ENCODE measurements at places on chromosomes 16 and 17.
A peak's percentile ranks its signal among the peaks of the same experiment; 100 is the strongest.

DNA sequence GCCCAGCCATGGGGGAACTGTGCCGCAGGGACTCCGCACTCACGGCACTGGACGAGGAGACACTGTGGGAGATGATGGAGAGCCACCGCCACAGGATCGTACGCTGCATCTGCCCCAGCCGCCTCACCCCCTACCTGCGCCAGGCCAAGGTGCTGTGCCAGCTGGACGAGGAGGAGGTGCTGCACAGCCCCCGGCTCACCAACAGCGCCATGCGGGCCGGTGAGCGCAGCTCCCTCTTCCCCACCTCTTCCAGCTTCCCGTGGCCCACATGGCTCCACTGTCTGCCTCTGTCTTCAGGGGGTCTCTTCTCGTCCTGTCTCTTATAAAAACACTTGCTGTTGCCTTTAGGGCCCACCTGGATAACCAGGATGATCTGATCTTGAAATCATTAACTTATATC, 11.6 kb downstream of the CARD14 start:
- no peak for DNase-seq

DNA sequence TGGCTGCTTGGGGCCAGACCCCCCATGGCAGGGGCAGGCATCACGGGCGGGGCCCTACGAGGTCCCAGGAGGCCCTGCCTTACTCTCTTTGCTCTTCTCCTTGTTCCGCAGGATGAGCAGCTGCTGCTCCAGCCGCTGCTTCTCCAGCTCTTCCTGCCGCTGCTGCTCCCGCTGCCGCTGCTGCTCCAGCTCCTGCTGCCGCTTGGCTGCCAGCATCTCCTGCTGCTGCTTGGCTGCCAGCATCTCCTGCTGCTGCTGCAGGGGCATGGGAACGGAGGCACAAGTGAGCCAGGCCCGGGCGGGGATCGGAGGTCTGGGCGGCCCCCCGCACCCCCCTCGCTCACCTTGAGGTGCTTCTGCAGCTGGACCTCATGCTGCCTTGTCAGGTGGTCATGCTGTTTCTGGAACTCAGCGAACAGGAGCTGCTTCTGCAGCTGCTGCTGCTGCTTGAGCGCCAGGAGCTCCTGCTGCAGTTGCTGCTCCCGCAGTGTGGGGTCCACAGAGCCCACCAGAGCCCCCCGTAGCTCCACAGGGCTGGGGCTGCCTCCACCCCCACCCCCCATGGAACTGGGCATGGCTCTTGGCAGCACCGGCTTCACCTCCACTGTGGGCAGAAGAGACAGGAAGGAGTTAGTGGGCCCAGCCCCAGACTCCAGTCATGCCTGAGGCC, 22.8 kb downstream of the G6PC3 start:
- DNase-seq, result no peak

- no peak for DNase-seq
Measured at GRCh38 chr17:15954222-15954621, 9.3 kb downstream of the ADORA2B start.

DNA sequence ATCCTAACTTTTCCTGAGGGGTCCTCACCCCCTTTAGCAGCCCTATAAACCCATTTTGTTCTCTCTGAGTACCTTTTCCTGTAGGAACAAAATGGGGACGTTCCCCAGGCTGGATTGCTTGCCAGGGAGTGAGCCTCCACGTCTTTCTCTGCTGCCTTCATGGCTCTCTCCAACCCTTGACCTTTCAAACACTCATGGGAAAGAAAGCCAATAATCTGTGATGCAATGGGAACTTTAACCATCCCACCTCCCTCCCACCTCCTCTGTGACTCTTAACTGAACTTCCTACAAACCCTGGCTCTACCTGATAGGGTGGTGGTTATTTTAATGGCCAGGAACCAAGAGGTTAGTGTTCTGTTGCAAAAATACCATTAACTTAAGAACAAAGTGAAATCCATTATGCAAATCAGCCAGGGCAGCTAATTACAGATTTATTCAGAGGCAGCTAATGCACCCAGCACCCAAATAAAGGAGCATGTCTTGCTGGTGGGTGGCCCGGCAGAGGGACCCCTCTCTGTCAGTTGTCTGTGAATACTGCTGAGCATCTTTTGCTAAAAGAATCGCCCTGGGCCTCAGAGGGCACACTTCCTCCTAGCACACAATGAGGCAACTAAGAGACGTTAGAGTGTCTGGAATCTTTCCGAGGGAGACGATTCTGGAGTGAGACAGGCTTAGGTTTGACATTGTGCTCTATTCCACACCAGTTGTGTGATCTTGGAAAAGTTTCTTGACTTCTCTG, 3.0 kb downstream of the PIPOX start:
- no peak for DNase-seq

- DNase-seq, result no peak
Measured at GRCh38 chr16:83351846-83352245, 455.9 kb upstream of the HSBP1 start.

- DNase-seq, result no peak
Measured at GRCh38 chr16:9033125-9033830, 58.2 kb upstream of the HAPSTR1 start.

DNA sequence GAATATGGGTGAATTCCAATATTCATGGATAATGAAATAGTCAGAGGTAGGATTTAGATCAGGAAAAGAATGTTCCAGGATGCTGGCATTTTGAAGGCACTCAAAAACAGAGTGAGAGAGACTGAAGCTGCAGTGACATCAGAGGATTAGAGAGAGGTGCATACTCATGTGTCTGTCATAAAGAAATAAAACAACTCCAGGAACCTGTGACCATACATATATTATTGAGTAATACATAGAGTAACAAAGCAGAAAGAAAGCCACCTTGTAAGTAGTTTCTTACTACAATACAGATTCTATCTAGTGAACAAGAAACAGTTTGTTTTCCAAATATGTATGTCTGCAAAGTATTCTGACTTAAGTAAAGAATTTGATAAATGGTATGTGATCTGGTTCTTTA, 62.3 kb upstream of the PHOSPHO1 start:
- DNase-seq, result no peak

DNA sequence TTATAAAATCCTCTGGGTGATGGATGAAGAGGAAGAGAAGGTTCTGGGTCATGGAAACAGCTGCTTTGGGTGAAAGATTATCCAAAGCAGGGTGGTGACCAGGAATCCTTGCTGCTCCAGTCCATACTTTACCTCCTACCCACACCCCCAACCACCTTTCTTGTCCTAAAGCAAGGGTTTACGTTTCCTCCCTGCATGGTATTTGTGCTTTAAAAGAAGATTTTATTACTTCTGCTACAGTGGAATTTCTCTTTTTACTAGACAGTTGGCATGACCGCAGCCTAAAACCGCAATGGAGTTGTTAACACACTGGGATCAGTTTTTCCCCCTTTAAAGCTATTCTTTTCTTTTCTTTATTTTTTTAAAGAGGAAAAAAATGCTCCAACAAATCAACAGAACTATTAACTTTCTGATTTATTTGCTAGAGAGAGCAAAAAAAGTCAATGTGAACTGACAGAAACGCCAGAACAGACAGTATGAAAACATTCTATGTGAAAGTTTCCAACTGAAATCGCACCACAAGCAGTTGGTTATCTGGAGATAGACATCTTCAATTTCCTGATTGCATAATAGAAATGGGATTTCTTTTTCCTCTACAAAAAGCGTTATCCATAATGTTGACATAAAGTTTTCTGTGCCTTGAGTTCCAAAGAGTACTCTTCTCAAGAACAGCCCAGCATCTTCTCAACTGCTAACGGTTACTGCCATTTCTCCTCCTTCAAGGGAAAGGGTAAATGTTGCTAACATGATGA, 236.0 kb downstream of the IRX3 start:
- no peak for DNase-seq

DNA sequence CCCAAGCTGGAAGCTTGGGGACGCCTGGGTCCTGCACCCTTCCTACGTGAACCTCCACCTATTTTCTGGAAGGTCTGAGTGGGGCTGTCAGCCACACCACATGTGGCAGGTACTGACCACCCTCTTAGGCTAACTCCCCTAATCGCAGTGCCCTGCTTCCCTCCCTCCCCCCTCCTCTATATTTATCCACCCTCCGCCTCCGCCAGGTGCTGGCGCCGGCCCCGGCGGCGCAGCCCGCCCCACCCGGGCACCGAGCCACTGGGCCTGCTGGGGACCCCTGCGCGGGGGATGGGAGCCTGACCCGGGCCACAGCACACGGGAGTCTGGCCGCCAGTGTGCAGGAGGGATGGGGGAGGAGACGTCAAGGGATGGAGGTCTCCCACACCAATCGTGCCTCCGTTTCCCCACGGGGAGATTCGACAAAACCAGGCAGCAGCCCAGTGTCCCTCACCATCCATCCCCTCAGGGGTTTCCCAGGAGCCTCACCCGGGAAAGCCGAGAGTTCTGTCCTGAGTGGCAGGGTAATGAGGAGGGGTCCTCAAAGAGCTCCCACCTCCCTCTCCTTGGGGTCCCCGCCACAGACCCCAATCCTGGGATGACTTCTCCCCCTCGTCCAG, 1.3 kb downstream of the PLEKHH3 start:
- DNase-seq, result peak; percentile 32

DNA sequence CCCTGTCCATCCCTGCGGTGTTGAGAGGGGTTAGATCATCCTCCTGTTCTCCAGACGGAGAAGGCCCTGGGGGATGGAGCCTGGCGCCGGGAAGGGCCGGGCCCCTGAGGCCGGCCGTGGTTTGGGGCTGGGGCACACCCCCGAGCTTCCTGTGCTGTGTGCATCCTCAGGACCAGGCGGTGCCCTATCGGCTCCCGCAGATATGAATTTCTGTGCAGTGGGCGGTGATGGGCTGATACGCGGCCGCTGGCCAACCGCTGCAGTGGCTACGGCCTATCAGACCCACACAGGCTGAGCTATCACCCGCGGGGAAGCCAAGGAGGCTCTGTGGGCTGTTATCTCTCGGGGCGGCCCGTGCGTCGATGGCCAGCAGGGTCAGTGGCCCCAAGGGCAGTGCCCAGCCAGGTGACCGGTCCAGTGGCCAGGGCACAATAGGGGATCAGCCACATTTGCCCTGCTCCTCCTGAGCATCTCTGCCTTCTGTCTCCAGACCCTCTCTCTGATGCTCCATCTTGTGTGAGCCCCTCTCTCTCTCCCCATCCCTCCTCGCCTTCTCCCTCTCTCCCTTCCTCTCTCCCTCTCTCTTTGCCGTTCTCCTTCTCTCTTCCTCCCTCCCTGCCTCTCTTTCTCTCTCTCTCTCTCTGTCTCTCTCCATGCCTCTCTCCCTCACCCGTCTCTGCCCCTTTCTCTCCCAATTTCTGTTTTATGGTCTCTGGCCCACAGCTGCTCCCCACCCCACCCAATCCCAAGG, 38.7 kb downstream of the ZFPM1 start:
- no peak for DNase-seq

DNA sequence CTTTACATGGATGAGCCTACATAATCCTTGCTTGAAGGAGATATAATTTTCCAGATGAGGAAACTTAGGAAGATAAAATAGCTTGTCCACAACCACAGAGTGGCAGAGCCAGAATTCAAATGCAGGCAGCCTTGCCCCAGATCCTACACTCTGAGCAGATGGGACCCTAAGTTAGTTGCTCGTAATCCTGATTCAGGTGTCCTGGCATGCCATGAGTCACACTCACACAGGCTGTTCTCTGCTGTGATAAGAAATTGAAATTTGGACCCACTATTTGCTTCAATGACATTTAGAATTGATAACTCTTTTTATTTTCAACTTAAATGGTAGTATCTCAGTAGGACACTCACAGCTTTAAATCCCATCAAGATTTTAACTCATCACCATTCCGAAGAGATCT, 150.7 kb upstream of the CACNG5 start:
- DNase-seq, result no peak

GRCh38 chr17:9636501-9636900, 8.8 kb upstream of the USP43 start:
- DNase-seq, result no peak

DNA sequence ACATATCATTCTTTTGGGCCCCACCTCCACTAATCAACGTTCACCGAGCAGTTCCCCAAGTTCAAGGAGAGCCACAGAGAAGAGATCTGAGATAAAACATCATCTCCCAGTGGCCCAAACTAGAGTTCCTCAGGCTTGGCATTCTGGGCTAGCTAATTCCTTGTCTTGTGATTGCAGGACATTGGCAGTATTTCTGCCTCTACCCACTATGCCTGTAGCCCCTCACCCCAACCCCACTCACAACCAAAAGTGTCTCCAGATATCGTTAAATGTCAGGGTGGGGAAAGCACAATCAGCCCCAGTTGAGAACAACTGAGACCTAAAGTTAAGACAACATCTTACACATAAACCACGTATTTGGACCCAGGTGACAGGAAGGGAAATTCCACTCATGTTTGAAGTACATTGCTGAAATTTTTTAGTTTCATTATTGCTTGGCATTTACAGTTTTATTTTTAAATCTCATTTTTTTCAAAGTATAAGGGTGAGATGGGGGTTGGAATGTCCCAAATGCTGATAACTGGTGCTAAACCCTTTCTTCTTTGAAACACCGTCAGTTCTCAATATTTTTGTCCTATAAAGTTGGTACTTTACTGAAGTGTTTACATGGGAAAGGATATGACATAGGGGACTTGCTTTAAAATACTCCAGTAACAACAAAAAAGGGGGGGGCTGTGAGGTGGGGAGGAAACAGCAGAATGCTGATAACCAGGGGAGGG, 13.6 kb downstream of the ZC3H7A start:
- no peak for DNase-seq

DNA sequence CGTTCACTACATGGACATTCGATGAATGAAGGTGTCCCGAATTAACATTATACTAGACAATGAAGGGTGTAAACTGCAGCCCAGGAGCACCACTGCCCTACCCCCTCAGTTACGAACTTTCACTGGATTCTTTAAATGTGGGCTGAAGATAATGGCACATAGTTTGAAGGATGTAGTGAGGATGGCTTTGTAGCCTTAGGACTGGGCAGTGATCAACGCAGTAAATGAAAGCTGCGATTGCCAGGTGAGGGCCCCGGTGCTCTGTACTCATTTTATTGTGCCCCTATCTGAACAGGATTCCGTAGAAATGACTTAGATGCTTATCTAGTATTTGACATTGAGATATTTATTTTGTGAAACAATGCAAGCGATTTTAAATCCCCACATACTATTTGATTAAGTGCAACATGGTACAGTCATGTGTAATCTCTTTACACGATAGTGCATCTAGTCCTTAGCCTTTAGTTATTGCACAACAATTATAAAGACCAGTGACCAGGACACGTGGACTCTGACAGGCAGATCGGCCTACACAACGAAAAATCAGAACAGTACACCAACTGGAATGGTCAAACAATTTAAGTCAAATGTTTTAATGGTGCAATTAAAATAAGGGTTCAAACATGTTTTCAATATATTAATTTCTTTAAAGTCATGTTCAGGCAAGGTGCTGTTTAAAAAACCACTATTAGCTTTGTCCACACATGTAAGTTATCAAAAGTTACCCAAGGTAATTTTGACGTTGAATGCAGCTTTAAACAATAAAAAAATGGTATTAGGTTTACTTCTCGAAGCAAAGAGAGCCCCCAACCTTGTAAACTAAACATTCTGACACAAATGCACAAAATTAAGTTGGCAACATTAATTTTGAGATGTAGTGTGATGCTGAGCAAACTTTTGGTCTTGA, 17.4 kb upstream of the ERN1 start:
- DNase-seq, result no peak

DNA sequence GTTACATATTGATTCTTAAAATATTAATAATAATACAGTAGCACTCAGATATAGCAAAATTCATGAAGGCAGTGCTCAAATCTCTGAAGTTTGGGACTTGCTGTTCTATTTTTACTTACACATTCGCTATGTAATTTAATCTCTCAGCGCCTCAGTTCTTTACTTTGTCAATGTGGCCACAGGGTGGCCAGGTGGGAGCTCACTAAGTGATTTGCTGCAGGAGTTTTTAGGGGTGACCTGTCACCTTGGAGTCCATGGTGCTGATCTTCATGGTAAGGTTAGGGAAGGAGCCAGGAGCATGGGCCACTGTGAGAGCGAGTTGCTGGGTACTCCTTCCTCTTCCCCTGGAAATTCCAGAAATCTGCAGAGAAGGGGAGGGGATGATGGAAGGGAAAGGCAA, 28.1 kb downstream of the VWA3A start:
- no peak for DNase-seq
